ENCODE measurements at places on chromosomes 6 and 20.

- no peak for DNase-seq
Observed at GRCh38 chr20:14334306-14334930, 3.0 kb downstream of the FLRT3 start.

GRCh38 chr6:38404355-38404754 is 235.4 kb downstream of the BTBD9 start:
- DNase-seq, result no peak

DNA sequence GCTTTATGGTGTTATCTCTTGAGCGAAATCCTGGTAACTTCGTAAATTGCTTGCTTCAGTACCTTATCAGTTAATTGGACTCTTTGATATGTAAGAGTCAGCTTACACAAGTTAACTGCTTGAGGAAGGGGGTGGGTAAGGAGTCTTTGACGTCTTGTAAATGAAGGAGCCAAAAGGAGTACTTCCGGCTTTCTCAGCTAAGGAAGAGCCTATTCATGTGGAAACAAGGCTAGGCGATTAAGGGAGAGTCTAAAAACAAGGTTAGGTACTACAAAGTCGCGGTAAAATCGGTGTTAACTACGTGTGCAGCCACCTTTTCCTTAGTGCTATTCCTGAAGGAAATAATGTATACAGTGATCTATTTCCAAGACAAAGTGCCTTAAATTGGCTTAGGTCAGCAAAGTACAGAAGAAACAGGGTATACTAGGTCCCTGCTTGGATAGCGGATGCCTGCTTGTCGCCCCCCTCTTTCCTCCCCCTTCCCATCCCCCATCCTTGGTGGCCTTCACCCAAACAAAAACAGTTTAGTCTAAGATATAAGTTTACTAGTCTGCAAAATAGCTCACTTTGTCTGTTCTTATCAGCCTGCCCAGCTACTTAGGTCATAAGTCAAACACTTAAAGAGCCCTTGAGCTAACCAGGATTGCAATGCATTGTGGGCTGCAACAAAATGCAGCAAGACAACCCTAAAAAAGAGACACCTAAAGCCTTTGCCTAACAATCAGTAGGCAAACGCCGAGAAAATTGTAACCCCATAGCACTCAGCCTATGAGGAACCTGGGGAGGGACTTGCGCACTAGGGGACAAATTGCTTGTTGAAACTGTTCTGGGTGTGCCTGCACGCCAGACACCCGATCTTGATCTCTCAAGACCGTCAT is 147.3 kb downstream of the TRIM27 start:
- DNase-seq, result no peak

- peak; percentile 28 for DNase-seq
Observed at GRCh38 chr20:62938105-62938888, at the start of gene GID8. Gene GID8 (plus strand): TSS chr20:62938147. CDS start chr20:62941503, 3,356 bp downstream.

GRCh38 chr6:163384510-163384909 is 30.0 kb upstream of the QKI start:
- no peak for DNase-seq

GRCh38 chr20:43844778-43845614 is 69.7 kb upstream of the TOX2 start:
- DNase-seq, result no peak

GRCh38 chr20:32333181-32333987 is 24.7 kb upstream of the ASXL1 start:
- DNase-seq, result no peak

GRCh38 chr20:7656687-7657467 is 283.4 kb downstream of the HAO1 start:
- DNase-seq, result no peak

- DNase-seq, result no peak
Observed at GRCh38 chr20:63527184-63527583, 6.6 kb downstream of the PPDPF start.

- DNase-seq, result no peak
Observed at GRCh38 chr6:89116702-89117101, 1.2 kb downstream of the SRSF12 start.

- no peak for DNase-seq
Observed at GRCh38 chr6:89351671-89352277, 748 bp downstream of the UBE2J1 start.

- DNase-seq, result no peak
Observed at GRCh38 chr6:10541591-10541990, 20.4 kb downstream of the GCNT2 start.

DNA sequence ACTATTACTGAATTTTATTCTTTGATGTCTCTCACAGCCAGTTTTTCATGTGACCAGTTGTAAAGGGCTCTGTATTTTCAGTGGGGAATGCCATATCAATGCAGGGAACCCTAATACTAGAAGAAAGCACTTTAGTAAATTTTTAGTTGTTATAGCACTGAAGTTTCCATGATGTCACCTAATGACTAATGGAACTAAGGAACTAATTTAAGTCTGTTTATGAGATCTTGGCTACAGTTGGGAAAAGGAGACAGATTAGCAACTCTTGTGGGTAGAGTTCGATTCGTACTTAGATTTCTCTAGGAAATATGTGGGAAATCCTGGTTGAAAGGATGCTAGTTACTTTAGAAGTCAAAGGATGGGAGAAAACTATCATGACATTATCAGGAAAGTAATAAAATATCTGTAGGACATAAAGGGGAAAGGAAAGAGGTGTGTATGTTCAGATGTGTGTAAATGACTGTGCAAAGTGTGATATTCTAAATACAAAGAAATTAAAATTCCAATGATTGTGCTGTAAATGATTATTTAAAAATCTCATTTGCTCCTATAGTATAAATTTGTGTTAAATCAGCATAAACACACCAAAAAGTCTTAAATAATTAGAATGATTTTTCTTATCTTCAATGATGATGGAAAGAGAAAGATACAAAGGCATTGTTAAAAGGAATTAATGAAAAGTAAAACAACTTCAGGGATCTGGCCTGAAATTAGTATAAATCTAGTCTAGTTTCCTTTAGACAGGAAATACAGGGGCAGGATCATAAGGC is 103.4 kb downstream of the LRRC1 start:
- no peak for DNase-seq

All from effector CD4-positive, alpha-beta T cell (primary cell).